ENCODE measurements at places on chromosomes 5 and 9.

DNA sequence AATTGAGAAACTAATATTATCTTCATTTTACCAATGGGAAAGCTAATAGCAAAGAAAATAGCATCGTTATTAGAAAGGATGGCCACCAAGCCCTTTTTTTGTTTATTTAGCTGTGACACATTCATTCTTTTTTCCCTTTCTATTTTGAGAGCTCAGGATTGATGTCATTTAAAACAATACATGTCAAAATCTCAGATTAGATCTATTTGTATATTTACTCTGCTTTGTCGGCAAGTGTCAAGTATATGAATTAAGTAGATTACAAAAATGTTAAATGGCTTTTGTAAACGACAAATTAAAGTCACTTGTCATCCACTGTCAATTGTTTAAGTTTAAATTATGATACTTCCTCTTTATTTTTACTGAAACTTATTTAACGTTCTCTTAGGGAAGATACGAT is 118.9 kb downstream of the PAM start:
- DNase-seq: no peak

DNA sequence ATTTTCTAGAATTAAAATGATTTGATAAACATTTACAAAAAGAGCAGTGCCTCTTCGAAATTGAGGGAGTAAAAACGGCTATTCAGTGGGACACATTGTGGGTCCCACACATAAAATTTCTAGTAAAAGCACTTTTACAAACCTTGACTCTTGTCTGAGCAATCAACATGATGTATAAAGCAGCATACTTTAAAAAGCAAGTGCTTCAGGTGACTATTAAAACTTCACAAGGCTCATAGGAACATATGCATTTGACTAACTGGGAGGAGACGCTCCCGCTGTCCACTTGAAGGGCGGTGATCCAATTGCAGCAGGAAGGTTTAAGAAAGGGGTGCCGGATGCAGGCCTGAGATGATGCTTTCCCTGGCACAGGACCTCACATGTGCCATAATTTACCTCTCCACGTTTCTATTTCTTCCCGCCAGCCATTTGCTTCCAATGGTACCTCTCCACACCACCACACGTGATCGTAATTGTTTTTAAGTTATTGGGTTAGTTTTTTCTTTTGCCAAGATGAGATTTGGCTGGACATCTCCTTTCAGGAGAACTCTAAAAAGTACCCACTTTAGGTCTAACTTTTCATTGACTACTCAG is 1.8 kb downstream of the MCTP1 start:
- DNase-seq: no peak

DNA sequence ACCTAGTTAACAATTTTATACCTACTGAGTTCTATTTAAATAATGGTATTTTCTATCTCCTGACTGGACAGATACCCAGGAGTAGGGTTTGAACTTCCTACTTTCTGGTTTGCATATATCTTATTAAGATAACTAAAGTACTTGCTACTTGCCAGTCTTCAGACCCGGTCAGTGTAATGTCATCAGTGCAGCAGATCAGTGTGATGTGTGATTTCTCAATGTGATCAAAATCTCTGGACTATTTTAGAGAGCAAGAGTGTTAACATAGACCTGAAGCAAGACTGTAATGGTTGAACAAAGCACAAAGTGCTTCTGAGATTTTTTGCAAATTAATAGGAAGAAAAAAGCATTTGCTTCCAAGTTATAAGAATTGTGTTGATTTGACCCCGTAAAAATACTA is 6.8 kb downstream of the TMEM38B start:
- DNase-seq: no peak

DNA sequence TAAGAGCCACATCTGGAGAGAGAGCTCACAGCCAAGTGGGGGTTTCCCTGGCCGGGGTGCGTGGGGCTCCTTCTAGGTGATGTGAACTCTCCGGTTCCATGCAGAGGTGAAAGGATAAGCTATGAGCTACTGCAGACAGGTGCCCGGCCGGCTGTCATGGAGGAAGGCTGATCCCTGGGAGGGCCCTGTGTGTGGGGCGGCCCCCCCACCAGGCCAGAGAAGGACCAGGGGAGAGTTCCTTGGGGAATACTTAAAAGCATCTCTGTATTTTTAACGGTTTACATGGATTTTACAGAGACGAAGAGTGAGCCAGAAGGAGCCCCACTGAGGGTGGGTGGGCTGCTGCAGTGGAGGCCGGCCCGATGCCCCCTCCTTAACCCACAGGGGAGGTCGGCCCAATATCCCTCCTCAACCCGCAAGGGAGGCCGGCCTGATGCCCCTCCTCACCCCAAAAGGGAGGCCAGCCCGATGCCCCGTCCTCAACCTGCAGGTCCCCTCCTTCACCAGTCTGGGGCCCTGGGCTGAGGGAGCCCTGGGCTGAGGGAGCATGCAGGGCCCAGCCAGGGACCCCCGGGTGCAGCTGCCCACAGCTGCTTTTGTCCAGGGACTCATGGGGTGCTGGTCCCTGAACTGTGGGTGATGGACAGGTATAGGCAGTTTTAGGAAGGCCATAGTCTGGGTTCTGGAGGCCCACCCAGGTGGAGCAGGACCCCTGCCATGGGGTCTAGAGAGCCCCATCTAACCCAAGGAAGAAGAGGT is 31.9 kb downstream of the MRPL36 start:
- DNase-seq: no peak

GRCh38 chr5:132414634-132415378 is 45.3 kb downstream of the SLC22A5 start:
- no peak for DNase-seq

DNA sequence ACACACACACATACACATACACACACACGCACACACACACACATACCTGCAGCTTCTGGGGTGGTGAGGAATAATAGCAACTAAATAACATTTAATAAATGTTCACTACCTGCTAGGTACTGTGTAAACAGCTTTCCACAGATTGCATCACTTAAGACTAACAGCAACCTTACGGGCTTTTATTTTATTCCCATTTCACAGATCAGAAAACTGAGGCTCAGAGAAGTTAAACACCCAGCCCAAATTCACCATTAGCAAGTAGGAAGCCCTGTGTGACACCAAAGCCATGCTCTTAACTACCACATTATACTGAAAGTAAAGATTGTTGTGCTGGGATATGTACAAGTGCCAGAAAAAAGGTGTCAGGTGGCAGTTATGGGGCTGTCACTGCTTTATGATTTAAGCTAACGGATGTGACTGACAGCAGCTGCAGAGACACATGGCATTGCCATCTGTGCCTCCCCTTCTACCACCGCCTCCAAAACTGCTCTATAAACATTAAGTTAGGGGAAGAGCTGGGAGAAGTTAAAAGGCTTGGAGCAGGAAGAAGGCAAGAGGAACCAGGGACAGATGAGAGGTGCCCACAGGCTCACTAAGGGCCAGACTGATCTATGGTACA is 13.6 kb downstream of the MTMR12 start:
- DNase-seq: no peak

GRCh38 chr5:149407323-149408251 is 28.5 kb upstream of the IL17B start:
- no peak for DNase-seq

DNA sequence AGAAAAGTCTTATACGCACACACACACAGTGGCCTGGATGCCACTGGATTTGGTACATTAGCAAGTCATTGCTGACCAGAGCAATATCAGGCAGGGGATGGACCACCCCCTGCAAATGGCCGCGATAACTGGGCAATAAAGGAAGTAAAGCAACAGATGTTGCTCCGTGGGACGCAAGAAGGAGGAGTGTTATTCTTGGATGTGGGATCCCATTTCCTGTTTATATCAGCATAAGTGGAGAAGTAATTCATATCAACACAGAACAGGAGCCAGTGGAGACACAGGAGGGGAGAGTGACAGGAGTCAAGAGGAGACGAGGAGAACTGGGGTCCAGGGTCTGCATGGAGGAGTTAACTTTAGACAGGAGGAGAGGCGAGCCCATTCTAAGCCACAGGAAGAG is 18.4 kb downstream of the RUFY1 start:
- DNase-seq: no peak

DNA sequence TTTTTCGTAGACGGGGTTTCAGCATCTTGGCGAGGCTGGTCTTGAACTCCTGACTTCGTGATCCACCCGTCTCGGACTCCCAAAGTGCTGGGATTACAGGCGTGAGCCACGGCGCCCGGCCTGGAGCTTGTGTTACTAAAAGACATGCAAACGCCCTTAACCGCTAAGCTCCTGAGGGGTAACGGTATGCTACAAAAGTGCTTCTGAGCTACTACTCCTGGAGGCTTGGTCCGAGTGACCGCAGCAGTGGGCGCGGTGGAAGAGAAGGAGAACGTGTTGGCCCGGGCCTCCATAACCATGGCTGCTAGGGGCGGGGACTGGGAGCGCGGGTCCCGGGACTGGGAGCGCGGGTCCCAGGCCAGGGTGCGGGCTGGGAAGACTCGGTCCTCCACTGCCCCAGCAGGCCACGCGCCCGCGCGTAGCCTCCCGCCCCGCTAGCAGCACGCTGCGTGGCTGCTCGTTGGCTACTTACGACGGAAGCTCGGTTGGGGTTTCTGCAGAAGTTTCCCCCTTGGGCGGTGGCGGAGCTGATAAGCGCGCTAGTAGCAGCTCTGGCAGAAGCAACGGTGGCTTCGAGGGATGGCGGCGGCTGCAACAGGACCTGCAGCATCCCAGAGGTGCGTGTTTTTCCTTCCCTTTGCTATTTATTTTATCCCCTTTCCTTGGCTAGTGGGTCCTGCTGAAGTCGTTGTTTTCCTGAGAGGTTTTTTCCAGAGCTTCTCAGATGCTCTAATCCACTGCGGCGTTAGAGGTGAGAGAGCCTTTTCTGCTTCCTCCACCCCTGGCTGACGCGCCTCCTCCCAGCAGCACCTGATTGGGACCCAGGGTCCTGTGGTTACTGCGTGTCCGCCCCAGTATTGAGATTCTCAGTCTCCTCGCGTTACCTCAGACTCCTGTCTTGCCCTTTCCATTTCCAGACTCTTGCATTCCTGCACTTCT is 69.2 kb upstream of the CCDC180 start:
- peak; percentile 88 for DNase-seq

GRCh38 chr9:82104252-82104651 is 115.7 kb downstream of the SPATA31D1 start:
- DNase-seq: no peak

DNA sequence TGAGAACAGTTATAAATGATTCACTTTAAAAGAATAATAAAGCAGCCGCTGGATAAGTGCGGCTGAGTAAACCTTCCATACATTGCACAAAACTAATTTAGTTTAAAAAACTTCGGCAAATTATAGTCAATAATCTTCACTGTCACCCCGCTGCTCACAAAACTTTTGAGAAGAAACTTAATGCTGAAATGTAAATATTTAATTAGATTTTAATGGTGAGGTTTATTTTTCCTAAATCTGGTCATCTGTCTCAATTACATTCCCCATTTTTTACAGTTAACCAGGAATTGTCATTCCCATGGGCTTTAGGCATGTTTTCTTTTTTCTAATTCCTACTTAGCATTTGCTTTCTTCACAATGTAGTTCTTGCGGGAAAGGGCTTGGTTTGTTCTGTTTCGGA is 169.8 kb downstream of the CAAP1 start:
- no peak for DNase-seq
